Glomerular endothelial cell (primary cell): ENCODE measurements at places on chromosomes 7 and 10. TPM values are rescaled to one million over a fixed set of nuclear protein-coding genes. Genes with fewer than 3 reads are reported as not detected.

GRCh38 chr7:23212841-23213240 lies 31.0 kb downstream of the NUP42 start:
- no peak for DNase-seq

GRCh38 chr10:26457088-26457487 lies 18.9 kb downstream of the APBB1IP start:
- DNase-seq: no peak

MSS51 gene
- 1.3 and 2.4 TPM in 2 replicates for total RNA-seq

DNA sequence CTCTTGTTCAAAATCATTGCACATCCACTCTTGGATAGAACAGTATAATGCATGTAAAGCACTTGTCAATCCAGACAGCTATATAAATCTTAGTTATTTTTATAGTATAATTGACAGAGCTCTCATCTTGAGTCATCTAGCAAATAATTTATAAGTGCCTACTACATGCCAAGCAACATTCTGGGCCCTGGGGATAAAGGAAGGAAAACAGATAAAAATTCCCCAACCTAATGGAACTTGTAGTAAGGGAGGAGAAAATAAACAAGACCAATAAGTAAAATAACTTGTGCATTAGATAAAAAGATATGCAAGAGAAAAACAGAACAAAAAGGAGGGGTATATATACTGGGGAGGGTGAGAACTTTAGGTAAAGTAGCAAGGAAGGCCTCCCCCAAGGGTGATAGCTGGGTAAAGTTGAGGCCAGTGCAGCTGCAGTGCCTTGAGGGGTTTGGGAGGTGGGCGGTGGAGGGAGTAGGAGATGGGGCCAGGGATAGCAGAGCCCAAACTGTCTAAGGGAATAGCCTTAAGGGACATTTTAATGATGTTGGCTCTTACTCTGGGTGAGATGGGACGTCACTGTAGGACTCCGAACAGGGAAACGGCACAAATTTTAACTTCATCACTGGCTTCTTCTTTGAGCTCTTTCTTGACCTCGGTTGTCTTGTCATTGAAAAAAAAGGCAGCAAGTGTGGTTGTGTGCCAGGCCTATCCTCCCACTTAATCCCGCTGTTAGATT lies 79.3 kb upstream of the SEC61G start:
- no peak for DNase-seq

TTYH3 gene
- 223 and 321 TPM in 2 replicates for total RNA-seq

DNA sequence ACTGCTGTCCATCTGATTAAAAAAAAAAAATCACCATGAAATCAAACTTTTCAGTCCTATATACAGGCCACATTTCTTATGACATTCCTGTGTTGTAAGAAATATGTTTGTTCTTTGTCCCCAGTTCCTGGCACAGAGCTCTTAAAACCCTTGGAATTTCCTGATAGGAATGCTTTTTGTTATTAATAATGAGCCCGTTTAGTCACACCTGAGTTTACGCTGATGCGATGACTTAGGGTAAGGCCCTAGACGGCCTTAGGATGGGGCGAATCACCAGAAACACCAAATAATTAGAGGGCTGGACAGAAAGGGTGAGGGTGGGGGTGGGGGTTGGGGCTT lies 17.5 kb downstream of the TSPAN15 start:
- no peak for DNase-seq

KCNIP2 gene
- 0.18 and 0.48 TPM in 2 replicates for total RNA-seq

PPP1R17 gene
- not detected in 2 replicates for total RNA-seq

DNA sequence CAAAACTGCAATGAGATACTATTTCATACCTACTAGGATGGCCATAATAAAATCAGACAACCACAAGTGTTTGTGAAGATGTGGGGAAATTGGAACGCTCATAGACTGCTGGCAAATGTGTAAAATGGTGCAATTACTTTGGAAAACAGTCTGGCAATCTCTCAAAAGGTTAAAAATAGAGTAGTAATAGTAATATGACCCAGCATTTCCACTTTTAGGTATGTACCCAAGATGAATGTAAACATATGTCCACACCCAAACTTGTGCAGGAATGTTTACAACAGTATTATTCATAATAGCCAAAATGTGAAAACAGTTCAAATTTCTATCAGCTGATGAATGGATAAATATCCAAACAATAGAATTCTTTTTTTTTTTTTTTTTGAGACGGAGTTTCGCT lies 731.6 kb upstream of the ANKRD30A start:
- no peak for DNase-seq

DNA sequence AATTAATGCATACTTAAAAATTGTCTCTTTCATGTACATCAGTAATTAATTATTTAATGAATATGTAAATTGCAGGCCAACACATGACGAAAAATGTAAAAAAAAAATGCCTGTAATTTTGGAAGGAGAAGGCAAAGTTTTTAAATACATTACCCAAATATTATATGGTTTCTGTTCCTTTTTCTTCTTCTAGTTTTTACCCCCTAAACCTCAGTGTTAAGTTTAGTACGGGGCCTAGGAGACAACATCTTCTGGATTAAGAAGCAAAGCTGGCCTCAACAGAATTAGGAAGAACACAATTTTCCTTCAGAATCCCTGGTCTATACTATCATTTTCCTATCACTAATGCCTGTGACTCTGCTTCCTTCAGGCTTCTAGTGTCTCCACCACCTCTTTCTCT lies 459.3 kb upstream of the NRP1 start:
- no peak for DNase-seq

- no peak for DNase-seq
Observed at GRCh38 chr7:146889806-146890555, 773.4 kb downstream of the CNTNAP2 start.

- no peak for DNase-seq
Observed at GRCh38 chr10:26502986-26503385, 64.8 kb downstream of the APBB1IP start.
